A375 (cell line): ENCODE measurements at places on chromosomes 13 and 19. TPM values are rescaled to one million over a fixed set of nuclear protein-coding genes. Genes with fewer than 3 reads are reported as not detected.

ZNF266 gene
- total RNA-seq: 14.2 and 14.9 TPM in 2 replicates

ONECUT3 gene
- not detected in 2 replicates for total RNA-seq

AP1M2 gene
- 4.1 and 5.6 TPM in 2 replicates for total RNA-seq

ZNF225 gene
- total RNA-seq: 3.8 and 5.5 TPM in 2 replicates

PRODH2 gene
- not detected in 2 replicates for total RNA-seq

PRSS57 gene
- not detected in 2 replicates for total RNA-seq

NRTN gene
- 1.1 and 1.2 TPM in 2 replicates for total RNA-seq

ZNF442 gene
- 0.21 and 0.53 TPM in 2 replicates for total RNA-seq

IL12RB1 gene
- 0.48 and 0.64 TPM in 2 replicates for total RNA-seq

DMKN gene
- 16.5 and 24.2 TPM in 2 replicates for total RNA-seq

ADAT3 gene
- 2.6 and 3.1 TPM in 2 replicates for total RNA-seq

RNF113B gene
- total RNA-seq: 0.23 TPM in 1 of 2 replicates, not detected in the other

CEACAM8 gene
- total RNA-seq: not detected in 2 replicates

SGCG gene
- total RNA-seq: 0.79 and 2.2 TPM in 2 replicates

FCER2 gene
- total RNA-seq: 0.34 and 0.41 TPM in 2 replicates

IL11 gene
- 27.0 and 27.7 TPM in 2 replicates for total RNA-seq

NDUFB7 gene
- 697 and 925 TPM in 2 replicates for total RNA-seq

STOML3 gene
- total RNA-seq: 0.11 and 0.13 TPM in 2 replicates

ZNF709 gene
- total RNA-seq: 0.45 and 0.98 TPM in 2 replicates
